Cerebellum (tissue), 4 donors: ENCODE measurements at places on chromosomes 7 and 10.

DNA sequence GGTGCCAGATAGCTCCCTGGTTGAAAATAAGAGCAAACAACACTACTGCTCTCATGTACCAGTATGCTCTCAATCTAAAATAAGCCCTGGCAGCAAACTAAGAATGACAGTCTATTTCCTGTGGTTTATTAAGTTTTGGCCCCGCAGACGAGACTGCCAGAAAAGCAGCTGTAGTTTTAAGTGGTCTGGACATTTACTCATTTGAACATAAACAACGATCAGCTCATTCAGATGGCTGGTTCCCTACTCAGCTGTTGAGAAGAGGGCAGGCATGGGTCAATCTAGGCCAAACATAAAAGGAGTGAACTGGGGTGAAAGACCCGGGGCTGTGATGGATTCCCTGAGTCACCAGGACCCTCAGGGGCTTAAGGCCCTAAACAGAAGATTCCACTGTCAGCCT is 4.5 kb downstream of the TRIL start:
- DNase-seq: no peak

DNA sequence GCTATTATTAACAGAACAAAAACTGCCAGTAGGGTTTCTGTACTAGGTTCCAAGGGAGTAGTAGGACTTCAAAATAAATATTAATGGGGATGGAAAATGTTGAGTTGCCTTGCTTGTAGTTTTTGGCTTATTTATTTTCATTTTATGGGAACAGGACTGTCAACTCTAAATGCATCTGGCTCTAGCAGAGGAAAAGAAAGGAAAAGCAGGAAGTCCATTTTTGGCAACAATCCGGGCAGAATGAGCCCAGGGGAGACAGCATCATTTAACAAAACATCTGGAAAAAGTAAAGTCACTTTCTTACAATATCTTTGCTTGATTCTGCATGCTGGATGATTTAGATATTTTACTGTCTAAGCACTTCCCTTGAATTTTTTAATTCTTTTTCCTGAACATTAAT is 69.4 kb downstream of the NOC3L start:
- no peak for DNase-seq

DNA sequence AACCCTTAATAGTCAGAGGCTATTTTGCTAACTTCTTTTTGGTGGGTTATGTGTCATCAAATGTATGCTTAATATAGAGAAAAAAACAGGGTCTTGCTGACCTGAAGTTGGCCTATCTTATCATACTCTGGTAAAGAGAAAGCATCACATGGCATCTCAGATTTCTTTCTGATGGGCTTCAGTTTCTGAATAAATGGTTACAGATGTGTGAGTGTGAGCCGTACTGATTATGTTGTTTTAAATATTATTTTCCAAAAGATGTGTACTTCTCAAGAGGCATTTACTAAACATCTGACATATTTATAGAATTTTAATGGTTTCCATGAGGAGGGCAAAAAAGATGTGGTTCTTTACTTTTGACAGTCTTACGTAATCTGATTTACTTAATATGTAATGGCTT is 28.4 kb downstream of the BBS9 start:
- DNase-seq: no peak

DNA sequence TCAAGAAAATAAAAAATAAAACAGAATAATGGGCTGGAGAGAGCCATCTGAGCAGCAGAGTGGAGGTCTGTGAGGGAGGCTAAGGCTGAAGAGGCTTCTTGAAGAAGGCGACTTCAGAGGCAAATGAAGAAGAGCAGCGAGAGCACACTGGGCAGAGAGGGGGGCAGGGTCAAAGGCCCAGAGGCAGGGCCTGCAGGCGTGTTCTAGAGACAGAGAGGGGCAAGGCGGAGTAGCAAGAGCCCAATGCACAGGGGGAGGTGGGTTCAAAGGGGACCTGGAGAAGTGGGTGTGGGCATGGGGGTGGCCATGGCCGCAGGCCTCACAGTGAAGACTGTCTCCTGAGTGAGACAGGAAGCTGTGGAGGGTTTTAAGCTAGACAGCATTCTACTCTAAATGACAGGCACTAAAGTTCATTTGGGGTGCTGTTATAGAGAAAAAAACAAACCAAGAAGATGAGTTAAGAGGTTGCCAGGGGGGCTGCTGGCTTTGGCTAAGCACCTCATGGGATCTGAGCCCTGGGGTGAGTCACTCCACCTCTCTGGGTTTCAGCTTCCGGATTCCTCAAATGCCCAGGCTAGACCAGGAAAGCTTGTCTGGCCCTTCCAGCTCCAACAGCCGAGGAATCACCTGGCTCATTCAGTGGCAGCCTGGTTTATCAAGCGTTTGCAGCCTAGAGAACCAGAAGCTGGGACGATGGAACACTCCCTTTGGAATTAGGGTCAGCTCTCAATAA is 81.7 kb downstream of the DLG5 start:
- no peak for DNase-seq

GRCh38 chr7:69961436-69961835 is 363.2 kb downstream of the AUTS2 start:
- peak; percentile 19 for DNase-seq

- DNase-seq: no peak
These were observed 142.6 kb upstream of the CDC14C start for GRCh38 chr7:48781752-48782151.

- DNase-seq: no peak
These were observed 1.7 kb downstream of the TRIM8 start for GRCh38 chr10:102645741-102646609.

DNA sequence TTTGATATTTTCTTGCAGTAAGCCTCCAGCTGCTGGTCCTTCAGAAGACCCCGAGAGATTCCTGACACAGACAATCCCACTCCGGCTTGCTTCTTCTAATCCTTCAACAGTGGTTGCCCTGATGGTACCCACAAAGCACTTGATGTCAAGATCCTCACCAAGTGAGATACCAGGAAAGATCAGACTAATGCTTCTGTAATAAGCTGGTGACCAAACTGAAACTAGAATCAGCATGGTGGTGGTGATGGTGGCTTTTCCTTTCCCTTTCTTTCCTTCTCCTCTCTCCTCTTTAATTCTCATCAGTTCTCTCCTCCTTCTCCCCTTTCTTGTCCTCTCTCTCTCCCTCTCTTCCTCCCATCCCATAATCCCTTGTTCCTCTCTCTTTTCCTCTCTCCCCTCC is 25.8 kb upstream of the CASD1 start:
- no peak for DNase-seq

GRCh38 chr7:126426652-126427051 is 826.1 kb downstream of the GRM8 start:
- no peak for DNase-seq

GRCh38 chr7:88357294-88357693 is 50.6 kb upstream of the STEAP4 start:
- DNase-seq: no peak

GRCh38 chr10:96971324-96971723 is 139.2 kb downstream of the LCOR start:
- DNase-seq: no peak

- DNase-seq: no peak
These were observed 133.7 kb upstream of the SH2B2 start for GRCh38 chr7:102152672-102153598.

DNA sequence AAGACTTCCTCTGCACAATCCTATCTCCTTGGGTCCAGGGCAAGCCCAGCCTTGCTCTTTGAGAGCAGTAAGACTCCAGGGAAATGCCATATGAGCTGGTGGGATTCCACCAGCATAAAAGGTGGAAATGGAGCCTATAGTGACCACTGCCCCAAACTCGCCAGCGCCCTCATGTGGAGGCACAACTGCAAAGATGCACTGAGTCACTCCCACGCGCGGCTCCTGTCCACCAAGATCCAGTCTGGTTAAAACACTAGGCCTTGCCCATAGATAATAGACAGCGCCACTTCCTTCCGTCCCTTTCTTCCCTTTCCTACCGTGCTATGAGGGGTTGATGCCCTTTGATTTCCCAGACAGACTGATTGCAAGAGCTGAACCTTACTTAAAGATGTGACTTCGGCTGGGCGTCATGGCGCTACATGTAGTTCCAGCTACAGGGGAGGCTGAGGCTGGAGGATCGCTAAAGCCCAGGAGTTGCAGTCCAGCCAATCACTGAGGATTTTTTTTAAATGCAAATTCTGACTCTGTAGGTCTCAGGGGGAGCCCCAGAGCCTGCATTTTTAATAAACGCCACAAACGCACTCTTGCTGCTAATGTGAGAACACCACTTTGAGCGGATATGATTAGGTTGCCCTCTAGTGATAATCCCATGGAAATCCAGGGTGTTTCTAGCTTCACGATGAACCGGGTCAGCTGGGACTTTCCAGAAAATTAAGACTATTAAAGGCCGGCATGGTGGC is 136.5 kb downstream of the EPC1 start:
- no peak for DNase-seq

GRCh38 chr10:110651044-110651958 is 7.2 kb downstream of the RBM20 start:
- DNase-seq: no peak

GRCh38 chr10:130875897-130876472 is 435.5 kb downstream of the TCERG1L start:
- DNase-seq: no peak

- DNase-seq: no peak
These were observed 47.0 kb downstream of the CCDC71L start for GRCh38 chr7:106613848-106614560.

- DNase-seq: no peak
These were observed 282.9 kb downstream of the ADARB2 start for GRCh38 chr10:1454428-1454827.

- DNase-seq: no peak
These were observed 37.5 kb downstream of the LRRC18 start for GRCh38 chr10:48902096-48902495.

GRCh38 chr10:123521556-123521955 is 144.6 kb upstream of the GPR26 start:
- no peak for DNase-seq

- DNase-seq: no peak
These were observed 70.5 kb upstream of the SP4 start for GRCh38 chr7:21357151-21358097.

DNA sequence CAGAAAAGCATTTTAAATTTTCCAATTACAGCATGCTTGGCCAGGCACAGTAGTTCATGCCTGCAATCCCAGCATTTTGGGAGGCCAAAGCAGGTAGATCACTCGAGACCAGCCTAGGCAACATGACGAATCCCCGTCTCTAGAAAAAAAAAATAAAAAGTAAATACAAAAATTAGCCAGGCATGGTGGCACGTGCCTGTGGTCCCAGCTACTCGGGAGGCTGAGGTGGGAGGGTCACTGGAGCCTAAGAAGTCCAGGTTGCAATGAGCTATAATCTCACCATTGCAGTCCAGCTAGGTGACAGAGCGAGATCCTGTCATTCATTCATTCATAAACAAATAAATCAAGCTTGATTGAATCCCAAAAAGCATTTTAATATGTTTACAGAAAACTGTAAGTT is 234.9 kb downstream of the PARD3 start:
- DNase-seq: no peak

GRCh38 chr10:48551861-48552591 is 52.8 kb downstream of the ARHGAP22 start:
- DNase-seq: peak; percentile 65

GRCh38 chr10:11529276-11529903 is 82.1 kb downstream of the USP6NL start:
- no peak for DNase-seq

- DNase-seq: peak; percentile 63
These were observed 47.9 kb upstream of the NPFFR1 start for GRCh38 chr10:70331486-70332268.

GRCh38 chr10:98309366-98310355 is 41.7 kb upstream of the LOXL4 start:
- DNase-seq: peak; percentile 92

DNA sequence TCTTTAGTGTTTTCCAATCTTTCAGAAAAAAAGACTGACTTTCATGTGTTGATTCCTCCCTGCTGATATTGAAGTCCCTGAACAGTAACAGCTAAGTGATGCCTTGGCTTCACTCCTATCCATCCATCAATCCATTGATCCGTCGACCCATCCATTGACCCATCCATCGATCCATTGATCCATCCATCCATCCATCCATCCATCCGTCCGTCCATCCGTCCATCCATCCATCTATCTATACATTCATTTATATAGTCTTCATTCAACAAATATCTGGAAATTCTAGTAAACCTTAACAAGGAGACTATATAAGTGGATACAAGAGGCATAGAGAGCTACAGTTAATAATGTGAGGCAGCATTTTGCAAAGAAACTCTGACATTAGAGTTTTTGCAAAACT is 21.6 kb upstream of the LAMB1 start:
- no peak for DNase-seq

- no peak for DNase-seq
These were observed 7.9 kb downstream of the NUB1 start for GRCh38 chr7:151349507-151349853.

DNA sequence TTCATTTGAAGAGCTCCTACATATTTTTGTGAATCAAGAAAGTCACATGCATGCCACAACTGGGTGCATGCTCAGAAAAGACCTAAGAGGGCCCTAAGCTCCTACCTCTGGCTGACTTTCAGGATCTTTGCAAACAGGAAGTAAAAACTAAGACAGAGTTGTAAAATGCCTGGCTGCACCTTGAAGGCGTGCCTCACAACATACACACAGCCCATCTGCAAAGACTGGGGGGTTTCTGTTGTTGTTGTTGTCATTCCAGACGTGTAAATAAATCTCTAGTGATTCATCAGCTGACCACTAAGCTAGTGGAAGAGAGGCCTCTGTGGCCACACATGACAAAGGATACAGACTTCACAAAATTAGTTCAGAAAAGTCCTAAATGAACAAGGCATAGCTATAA is 31.8 kb downstream of the SMURF1 start:
- no peak for DNase-seq

GRCh38 chr10:103653581-103654037 is 160.1 kb downstream of the NEURL1 start:
- peak; percentile 68 for DNase-seq

GRCh38 chr10:71247804-71248203 is 35.4 kb downstream of the UNC5B start:
- no peak for DNase-seq

DNA sequence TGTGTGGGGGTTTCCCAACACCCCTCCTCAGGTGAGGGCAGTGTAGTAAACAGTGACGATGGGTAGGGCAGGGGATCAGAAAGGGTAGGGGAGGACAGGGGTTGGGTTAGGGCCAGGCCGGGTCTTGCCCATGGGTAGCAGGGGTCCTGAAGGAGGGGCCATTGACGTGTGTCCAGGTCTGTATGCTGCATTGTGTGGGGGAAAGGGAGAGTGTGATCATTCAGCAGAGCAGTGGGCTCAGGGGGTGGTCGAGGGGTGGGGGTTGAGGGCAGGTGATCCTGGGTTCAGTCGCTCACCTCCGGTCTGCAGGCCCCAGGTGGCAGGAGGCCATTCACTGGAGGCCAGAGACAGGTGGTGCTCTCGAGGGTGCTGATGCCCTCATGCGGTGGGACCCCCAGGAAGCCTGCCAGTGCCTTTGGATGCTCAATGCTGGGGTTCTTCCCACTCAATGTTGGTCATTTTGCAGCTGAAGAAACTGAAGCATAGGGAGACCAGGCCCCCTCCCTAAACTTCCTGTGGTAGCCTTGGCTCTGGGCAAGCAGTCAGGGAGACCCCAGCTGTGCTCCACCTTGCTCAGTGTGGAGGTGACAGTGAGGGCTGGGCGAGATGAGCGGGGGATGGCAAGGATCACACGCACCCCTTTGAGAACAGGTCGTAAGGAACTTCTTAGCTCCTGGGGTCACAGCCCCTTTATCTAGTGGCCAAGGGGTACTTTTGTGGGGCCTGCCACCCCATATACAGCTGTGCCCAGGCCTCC is 48.8 kb upstream of the CAMK2B start:
- no peak for DNase-seq
